ENCODE measurements at places on chromosomes 1 and 21.

DNA sequence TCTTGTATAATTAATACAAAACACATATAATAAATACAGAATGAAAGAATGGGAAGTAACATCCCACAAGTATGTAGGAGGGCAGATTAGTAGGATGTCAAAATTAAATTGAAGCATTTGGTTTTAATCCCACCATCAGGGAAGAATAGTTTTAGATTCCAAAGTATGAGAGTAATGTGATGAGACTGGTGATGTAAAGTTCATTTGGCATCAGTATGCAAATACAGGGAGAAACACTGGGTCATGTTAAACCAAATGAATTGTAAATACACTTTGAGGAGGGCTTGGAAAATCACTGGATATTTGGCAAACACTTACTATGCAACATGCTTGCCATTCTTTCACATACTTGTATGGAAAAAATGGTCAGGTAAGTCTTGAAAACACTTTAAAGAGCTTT lies 358.8 kb downstream of the DPYD start:
- DNase-seq = no peak

GRCh38 chr1:71787699-71788098 lies 494.6 kb downstream of the NEGR1 start:
- DNase-seq = no peak

- peak; percentile 79 for DNase-seq
Measured at GRCh38 chr1:39960431-39960958, 5.5 kb downstream of the MFSD2A start.

DNA sequence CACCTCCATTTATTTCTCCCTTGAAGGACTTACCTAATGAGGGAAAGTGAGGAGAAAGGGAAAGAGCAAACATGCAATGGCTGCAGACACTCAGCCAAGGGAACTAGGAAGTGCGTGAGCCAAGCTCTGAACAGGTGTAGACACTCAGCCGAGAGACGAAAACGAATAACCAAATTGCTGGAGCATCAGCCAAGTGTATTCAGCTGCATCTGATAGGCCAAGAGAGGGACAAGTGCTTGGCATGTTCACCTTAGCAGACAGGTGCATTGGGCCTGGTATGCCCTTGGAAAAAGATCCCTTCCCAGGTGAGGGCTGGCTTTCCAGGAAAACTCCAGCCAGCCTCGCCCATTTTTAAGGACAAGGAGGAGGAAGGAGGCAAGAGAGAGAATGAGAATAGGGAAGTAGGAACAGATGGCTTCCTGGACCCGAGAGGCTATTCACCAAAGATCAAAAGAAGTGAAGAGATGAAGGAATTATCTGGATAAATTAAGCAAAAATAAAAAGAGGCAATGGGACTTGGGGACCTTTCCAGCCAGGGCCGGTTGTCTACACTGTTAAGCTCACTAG lies 184.7 kb downstream of the TOMM20 start:
- no peak for DNase-seq

DNA sequence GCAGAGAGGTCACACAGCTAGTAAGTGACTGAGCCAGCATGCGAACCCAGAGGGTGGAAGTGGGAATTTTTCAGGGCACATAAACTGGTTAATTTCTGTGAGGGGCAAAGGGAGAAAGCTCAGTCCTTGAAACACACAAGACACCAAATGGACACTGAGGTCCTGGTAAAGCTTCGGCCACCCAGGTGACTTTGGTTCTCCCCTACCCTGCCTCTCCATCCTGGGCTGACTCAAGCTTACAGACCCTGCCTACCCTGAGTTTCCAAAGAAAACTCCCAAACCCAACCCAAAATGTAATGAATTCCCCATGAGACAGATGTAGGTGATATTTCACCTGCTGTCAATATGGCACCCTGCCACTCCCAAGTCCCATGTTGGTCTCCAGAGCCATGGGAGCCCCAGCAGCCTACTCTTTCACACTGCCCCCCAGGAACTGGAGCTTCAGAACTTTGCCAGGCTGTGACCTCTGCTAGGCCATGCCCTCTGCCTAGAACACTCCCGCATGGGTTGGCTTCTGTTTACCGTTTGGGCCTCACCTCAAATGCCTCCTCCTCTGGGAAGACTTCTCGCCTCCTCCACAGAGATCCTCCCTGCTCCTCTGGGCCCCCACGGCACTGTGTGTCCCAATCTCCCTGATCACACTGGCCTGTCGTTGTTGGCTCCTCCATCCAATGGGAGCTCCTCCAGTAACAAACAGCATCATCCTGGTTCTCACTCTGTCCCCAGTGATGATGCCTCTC lies 3.7 kb upstream of the LRP8 start:
- no peak for DNase-seq

GRCh38 chr1:242800521-242800920 lies 276.0 kb upstream of the PLD5 start:
- no peak for DNase-seq

DNA sequence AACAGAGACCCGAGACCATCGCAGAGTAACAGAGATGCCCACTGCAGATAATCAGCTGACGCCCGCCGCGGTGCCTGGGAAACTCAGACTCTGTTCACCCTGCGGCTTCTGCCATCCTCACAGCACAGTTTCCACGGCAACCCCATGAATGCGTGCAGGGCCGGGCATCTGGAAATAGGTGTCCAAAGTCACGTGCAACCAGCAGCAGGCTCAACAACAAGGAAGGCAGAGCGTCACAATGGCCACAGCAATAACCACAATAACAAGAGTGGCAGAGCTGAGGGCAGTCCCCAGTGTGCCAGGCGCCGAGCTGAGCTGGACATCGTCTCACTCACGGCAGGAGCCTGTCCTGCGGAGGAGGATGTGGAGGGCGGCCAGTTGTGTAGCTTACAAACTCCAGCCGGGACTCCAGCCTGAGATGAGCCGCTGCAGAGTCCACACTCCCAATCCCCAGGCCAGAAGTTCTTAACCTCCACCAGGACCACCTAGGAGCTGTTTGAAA lies 102.0 kb downstream of the CRYAA start:
- no peak for DNase-seq

GRCh38 chr1:159468321-159468720 lies 28.8 kb downstream of the OR10J1 start:
- DNase-seq = no peak

- no peak for DNase-seq
Measured at GRCh38 chr1:195045072-195045471, 1563.2 kb downstream of the KCNT2 start.

DNA sequence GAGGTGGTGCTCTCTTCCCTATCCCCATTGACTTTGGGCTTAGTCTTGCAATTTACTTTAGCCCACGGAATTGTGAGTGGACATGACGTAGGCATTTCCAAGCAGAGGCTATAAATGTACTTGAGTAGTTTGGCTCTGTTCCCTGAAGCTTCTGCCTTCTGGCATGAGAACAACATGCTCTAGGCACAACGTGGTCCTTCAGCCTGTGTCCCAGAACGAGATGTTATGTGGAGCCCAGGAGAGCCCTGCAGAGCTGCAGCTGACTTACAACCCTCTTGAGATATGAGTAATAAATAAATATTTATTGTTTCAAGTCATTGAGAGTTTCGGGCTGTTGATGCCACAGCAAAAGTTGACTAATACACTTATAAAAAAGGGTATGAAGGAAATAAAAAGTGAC lies 105.2 kb upstream of the HMGB4 start:
- DNase-seq = no peak

DNA sequence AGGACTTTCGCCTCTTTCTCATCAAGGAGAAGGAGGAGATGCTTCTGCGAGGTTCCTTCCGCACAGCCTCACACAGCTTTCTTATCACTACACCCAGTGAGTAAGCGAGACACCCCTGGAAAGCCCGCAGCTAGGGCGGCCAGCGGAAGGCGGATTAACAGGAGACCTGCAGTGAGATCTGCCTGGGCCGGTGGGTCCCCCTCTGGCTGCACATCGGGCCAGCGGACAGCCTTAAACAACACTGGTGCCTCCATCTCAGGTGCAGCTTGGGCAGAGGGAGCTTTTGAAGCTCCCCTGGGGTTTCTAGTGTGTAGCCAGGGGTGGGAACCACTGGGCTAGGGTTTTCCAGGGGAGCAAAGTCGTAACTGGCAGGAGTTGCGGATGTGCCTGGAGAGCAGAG lies 17.5 kb upstream of the MTARC1 start:
- DNase-seq = no peak

- no peak for DNase-seq
Measured at GRCh38 chr1:6989212-6990159, 204.2 kb downstream of the CAMTA1 start.

DNA sequence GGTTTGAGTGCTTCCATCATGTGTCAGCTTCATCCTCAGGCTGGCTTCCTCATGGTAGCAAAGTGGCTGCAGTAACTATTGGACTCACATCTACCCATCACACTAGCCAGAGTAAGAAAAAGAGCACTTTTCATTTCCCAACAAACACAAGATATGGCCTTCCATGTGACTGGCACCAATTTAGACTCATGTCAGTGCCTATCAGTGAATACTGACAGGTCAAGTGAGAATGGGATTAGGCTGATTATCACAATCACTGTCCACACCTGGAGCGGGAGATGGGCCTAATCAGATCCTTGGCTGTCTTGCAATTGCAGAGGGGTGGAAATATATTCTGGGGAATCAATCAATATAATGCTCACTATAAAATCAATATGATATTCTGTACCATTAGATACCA lies 2.9 kb upstream of the RABGAP1L start:
- DNase-seq = no peak

GRCh38 chr1:114316204-114316603 lies 162.5 kb upstream of the SYT6 start:
- DNase-seq = no peak

- no peak for DNase-seq
Measured at GRCh38 chr1:117571496-117571895, 34.4 kb upstream of the TENT5C start.

DNA sequence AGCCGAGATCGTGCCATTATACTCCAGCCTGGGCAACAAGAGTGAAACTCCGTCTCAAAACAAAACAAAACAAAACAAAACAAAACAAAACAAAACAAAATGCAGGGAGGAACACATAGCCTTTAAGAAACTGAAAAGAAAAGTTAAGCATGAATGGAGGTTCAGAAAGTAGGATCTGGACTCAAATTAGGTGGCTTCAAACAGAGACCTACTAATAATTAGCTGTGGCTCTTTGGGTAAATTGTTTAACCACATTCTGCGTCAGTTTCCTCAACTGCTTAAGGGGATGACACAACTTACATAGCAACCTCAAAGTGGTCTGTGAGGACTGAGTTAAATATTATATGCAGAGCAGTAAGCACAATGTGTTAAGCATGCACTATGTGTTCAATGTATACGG lies 458.2 kb downstream of the ADGRL2 start:
- no peak for DNase-seq

- no peak for DNase-seq
Measured at GRCh38 chr1:246142320-246142893, 364.7 kb downstream of the SMYD3 start.

DNA sequence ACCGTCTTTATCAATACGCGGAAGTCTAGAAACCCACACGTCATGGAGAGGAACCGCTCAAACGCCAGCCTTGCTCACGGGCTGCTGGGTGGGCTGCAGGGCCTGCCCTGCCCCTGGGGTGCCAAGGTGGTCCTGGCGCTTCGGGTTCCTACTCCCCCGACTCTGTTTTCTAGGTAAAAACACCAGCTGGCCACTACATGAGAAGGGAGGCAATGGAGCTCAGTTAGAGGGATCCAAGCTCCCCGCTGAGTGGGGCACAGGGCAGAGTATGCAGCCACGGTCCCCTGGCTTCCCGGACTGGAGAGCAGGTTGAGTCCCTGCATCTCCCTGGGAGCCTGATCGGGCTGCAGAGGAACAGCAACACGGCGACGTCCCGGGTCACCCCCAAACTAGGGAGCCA lies 41.2 kb upstream of the RIPK4 start:
- no peak for DNase-seq

DNA sequence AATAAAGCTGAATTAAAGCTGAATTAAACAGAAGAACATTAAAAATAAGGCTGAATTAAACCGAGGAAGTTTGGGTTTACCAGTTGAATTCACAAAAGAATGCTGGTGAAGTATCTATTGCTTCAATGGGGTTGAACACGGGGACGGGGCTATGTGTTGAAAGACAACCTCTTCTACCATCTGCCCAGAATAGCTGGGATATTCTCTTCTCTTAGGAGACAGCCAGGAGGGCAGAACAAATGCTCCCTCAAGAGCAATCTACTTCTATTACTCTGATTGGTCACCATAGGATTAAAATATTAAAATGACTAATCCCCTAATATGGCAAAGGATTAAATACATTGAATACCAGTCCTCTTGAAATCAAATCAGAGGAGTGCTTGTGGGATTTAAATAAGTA lies 68.4 kb downstream of the LPGAT1 start:
- DNase-seq = no peak

- no peak for DNase-seq
Measured at GRCh38 chr1:185158800-185159199, 1.8 kb downstream of the SWT1 start.

DNA sequence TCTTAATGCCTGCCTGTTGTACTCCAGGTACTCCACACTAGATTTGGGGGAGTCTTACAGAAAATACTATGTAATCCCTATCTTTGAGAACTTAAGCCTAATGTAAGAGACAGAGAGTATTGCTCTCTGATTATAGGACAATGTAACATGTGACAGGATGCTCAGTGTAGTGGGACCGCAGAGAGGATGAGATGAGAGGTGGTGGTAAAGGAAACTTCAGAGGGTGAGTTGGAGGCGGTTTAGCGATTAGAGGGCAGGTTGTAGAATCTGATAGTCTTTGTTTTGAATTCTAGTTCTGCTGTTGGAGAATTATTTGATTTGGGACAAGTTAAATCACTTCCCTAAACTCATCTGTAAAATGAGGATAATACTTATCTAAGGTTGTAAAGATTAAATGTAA lies 5.4 kb downstream of the SOAT1 start:
- DNase-seq = peak; percentile 16

DNA sequence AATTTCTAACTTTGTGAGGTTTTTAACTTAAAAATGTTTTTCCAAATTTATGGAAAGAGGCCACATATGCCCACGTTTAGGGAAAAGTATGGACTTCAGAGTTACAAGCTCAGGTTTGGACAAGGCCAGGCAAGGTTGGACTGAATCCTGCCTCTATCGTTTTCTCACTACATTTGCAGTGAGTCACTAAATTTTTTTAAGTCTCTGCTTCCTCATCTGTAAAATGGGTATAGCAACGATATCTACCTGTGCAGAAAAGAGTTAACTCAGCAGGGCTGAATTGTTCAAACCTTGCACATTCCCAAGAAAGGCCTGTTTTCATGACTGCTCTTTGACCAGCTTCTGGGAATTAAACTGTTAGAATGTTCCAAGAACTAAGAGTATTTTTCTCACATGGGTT lies 159.1 kb downstream of the LTN1 start:
- DNase-seq = no peak

DNA sequence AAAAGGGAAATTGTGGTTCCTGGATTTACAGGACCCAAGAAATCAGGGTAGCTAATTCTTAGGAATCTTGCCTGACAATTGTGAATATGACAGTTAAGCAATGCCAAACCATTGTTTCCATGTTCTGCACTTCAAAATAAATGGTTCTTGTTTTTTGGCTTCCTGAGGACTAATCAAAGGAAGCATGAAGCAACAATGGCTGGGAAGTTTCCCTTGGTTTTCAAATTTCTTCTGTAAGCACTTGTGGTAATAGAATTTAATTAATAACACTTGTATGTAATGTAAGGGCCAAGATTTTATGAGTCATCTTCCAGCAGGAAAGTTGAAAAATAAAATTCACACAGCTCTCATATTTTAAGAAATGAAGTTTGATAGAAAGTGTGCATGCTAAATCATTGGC lies 31.7 kb downstream of the JAM2 start:
- DNase-seq = no peak

GRCh38 chr1:170049176-170049800 lies 25.2 kb downstream of the KIFAP3 start:
- no peak for DNase-seq

GRCh38 chr1:231721436-231721835 lies 94.8 kb downstream of the DISC1 start:
- DNase-seq = no peak
